ENCODE measurements at places on chromosomes 5 and 9. TPM values are rescaled to one million over a fixed set of nuclear protein-coding genes. Genes with fewer than 3 reads are reported as not detected.

- DNase-seq = no peak
Measured at GRCh38 chr9:7909537-7909936, 110.0 kb upstream of the DMAC1 start.

- DNase-seq = no peak
Measured at GRCh38 chr9:128833696-128834095, 4.1 kb upstream of the SPOUT1 start.

- peak; percentile 63 for DNase-seq
Measured at GRCh38 chr5:147509041-147509709, 693 bp downstream of the DPYSL3 start.

- no peak for DNase-seq
Measured at GRCh38 chr5:79047199-79047598, 22.3 kb downstream of the DMGDH start.

The PAEP gene
- total RNA-seq = not detected
